ENCODE measurements at places on chromosomes 1 and 21.

GRCh38 chr1:212520299-212520698 is 87.6 kb downstream of the NENF start:
- DNase-seq, result no peak

- DNase-seq, result no peak
These were observed 161.5 kb downstream of the TBX15 start for GRCh38 chr1:118826669-118827068.

- no peak for DNase-seq
These were observed 9.1 kb upstream of the ATAD3B start for GRCh38 chr1:1462318-1462966.

DNA sequence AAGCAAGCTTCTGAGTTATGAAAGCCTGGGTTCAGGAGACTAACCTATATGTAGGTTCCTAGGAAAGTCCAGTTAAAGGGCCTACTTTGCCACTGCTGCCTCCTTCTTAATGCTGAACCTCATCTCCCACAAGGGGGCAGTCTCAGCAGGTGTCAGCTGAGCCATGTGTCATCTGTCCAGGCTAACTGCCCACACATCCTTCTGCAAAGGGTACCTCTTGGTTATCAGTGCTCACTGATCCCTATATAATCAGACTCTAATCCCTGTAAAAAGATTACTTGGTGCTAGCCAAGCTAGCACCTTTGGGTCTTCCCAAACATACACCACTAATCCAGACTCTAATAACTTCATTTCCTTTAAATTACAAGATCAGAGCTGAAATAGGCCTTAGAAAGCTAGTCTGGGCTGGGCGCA is 9.0 kb downstream of the PRDX1 start:
- no peak for DNase-seq

DNA sequence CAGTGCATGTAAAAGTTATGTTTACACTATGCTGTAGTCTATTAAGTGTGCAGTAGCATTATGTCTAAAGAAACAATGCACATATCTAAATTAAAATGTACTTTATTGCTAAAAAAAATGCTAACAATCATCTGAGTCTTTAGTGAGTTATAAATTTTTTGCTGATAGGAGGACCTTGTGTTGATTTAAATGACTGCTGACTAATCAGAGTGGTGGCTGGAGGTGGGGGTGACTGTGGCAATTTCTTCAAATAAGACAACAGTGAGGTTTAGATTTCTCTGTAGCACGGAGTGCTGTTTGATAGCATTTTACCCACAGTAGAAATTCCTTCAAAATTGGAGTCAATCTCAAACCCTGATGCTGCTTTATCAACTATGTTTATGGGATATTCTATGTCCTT is 37.0 kb downstream of the HS2ST1 start:
- DNase-seq, result no peak

- no peak for DNase-seq
These were observed 45.0 kb downstream of the EVI5 start for GRCh38 chr1:92739669-92740524.

GRCh38 chr1:201361652-201362504 is 15.6 kb downstream of the TNNT2 start:
- no peak for DNase-seq

GRCh38 chr1:12012560-12013316 is 6.6 kb upstream of the MIIP start:
- DNase-seq, result no peak

GRCh38 chr1:107365527-107366240 is 224.8 kb downstream of the NTNG1 start:
- DNase-seq, result no peak

All from stimulated activated CD8-positive, alpha-beta memory T cell treated with anti-CD3 and anti-CD28 coated beads, Interleukin-4, amount 100 ng/mL, for 24 hours (primary cell).